Naive B cell (primary cell): ENCODE measurements at places on chromosomes 16 and 17.

DNA sequence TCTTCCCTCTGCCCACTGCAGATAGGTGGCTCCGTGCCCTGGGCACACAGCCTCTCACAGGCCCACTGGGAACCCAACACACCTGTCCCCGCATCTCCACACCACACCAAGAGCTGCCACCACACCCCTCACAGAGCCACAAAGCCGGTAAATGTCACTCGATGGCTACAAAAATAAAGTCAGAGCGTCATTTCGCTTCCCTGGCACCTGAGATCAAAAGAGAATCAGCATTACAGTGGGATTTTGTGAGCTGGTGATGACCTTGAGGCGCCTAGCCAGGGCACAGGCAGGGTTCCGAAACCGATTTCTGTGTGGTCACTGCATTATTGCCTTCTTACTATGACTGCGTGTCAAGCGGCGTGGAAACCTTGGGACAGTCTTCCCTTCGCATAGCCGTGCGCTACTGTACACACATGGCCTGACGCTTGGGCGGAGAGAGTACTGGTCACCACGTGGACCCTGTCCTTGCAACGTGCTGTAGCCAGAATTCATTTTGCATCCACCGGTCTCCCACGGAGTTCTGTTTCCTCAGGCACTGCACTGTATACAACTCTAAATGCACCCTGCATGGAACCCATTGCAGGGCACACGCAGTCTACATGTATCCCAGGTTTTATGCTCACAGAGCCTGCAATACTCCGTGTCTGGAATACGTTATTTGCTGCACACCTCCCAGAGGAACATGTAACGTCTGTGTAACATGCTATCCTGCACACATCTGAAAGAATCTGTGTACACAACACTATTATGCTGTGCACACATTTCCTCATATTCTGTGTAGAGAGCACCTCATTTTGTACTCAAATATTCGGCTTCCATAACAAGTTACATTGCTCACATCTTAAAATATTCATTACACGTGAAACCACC, 5.8 kb upstream of the FOXF1 start:
- DNase-seq = no peak

DNA sequence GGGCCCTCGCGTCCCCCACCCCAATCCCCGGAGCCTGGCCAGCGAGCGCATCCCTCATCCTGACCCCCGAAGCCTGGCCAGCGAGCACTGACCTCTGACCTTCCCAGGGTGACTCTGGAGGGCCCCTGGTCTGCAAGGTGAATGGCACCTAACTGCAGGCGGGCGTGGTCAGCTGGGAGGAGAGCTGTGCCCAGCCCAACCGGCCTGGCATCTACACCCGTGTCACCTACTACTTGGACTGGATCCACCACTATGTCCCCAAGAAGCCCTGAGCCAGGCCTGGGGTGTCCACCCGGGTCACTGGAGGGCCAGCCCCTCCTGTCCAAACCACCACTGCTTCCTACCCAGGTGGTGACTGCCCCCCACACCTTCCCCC, 2.3 kb downstream of the TPSD1 start:
- DNase-seq = no peak

DNA sequence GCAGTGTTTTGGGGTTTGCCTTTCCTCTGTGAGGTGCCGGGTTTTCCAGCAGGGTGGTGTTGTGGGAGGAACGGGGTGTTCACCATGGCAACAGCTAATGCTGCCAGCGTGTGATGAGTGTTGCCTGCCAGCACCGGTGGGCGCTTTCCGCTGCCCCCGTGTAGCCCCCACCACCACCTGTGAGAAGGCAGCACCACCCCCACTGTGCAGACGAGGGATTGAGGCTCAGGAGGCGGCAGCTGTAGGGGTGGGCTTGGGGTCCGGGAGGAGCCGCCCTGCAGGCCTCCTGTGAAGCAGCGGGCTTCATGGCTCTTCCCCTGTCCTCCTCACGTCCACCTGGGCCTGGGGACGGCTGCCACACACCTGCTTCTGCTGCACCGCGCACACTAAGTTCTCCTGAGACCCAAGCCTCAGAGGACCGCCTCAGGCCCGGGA, 5.2 kb downstream of the RAB40C start:
- DNase-seq = no peak

DNA sequence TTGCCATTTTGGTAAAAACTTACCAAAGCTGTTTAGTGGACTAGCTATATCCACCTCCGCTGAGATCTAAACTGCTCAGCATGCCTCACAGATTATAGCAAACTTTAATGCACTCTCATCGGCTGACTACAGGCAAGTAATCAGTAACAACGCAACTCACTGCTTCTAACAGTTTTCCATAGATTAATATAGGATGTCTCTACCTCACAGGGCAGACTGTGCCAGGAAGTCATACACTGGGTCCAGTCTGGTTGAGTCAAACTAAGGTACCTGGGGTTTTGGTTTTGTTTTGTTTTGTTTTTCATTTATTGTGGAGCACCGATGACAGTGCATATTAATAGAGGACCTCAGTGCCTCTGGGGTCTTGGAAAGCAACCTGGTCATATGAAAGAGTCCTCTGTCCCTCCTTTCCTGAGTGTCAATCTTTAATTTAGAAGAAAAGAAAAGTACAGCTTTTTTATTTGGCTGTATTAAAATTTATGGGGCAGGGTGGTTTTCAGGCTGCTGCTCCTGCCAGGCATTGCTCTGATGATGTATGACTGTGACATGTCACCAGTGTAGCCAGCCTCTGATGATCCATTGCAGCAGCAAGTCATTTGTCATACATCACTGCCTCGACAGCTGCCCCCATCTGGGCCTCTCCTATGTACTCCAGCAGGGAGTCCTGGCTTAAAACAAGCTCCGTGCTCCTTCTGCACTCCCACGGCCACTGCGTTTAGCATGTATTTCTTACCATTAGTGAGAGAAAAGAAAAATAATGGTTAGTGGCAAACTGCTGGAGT, 854.1 kb downstream of the KCNJ2 start:
- no peak for DNase-seq

- DNase-seq = peak; percentile 24
These were observed 24.9 kb upstream of the RFFL start for GRCh38 chr17:35088356-35088880.

- DNase-seq = no peak
These were observed 47.6 kb downstream of the ABCA9 start for GRCh38 chr17:69012895-69013805.

DNA sequence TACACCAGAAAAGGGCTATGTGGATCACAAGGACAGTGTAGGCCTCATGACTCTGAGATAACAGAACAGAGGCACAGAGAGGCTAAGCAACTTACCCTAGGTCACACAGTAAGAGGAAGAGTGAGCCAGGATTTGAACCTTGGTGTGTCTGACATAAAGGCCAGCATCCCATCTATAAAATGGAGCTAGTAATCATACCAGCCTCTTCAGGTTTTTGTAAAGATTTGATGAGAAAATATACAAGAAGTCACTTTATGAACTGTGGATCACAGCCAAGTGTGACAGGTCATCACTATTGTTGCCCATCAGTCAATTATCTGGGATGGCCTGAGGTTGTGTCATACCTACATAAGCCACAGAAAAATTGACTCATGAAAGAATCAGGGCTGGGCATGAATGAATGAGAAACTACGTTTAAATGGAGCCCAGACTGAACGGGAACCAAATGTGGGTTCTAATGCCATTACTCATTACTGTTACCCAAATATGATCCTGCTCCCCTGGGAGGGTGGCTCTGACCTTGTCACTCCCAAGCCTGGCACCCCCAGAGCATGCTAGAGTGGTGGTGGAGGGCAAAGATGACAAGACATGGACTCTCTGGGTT, 21.0 kb downstream of the FBXO39 start:
- DNase-seq = no peak

GRCh38 chr17:38725066-38725465, 5.1 kb upstream of the CISD3 start:
- no peak for DNase-seq

DNA sequence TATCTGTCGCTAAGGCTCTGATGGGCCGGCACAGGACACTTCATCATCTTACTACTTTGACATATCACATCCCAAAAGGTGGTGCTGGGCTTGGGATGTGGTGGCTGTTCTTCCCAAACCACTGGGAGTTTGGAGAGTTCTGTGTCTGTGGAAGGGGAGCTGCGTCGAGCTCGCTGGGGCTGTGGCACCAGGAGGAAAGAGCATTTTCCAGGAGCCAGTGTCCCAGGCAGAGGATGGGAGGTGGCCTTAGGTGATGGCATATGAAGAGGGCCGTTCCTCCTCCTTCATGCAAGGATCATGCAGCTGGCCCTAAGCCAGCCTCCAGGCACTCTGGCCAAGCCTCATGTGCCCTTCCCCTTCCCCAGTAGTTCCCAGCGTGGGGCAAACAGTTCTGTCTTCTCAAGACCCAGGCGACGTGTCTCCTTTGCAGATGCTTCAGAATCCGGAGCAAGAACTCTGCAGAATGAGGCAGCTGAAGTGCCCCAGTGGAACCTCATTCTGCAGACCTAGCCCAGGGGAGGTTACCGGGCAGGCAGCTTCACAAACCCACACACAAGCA, 89.4 kb upstream of the TNRC6C start:
- DNase-seq = no peak

GRCh38 chr17:77264617-77265230, 124.0 kb downstream of the SEC14L1 start:
- DNase-seq = no peak

GRCh38 chr17:78767806-78768205, 14.3 kb downstream of the CYTH1 start:
- DNase-seq = no peak

- DNase-seq = no peak
These were observed 72.9 kb downstream of the METRNL start for GRCh38 chr17:83152227-83152744.

- no peak for DNase-seq
These were observed 4.1 kb upstream of the HOXB9 start for GRCh38 chr17:48630009-48630924.

GRCh38 chr16:69181-69580, 3.2 kb downstream of the RHBDF1 start:
- no peak for DNase-seq

DNA sequence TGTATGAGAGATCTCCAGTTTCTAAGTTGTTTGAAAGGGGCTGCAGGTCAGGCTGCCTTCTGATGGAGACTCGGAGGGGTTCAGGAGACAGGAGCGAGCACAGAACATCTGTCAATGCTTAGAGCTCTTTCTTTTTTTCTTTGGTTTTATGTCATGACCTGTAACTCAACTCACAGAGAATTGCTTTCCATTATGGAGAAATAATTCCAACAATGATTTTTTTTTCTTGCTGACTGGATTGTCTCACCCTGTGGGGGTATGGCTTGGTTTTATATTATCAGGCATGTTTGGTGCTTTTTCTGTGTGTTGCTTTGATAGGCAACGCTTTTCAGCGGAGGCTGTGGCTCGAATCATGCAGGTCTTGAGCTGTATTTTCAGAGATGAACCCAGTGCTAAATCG, 10.7 kb upstream of the KCNJ2 start:
- DNase-seq = no peak

DNA sequence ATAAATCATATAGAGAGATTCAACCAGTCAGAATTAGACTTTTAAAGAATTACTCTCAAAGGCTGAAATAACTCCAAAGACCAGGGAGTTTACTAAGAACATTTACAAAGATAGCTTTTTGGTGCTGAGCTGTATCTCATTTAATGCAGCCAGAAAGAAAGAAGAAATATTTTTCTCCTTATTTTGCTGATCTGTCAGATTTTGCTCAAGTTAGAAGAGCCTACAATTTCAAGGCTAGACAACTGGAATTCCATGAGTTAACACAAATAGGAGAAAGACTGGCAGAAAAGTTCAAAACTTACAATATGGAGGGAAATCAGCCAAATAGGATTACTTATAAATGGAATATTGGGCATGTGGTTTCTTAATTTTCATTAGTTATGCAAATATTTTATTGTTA, 6.1 kb upstream of the SLFN12 start:
- no peak for DNase-seq

DNA sequence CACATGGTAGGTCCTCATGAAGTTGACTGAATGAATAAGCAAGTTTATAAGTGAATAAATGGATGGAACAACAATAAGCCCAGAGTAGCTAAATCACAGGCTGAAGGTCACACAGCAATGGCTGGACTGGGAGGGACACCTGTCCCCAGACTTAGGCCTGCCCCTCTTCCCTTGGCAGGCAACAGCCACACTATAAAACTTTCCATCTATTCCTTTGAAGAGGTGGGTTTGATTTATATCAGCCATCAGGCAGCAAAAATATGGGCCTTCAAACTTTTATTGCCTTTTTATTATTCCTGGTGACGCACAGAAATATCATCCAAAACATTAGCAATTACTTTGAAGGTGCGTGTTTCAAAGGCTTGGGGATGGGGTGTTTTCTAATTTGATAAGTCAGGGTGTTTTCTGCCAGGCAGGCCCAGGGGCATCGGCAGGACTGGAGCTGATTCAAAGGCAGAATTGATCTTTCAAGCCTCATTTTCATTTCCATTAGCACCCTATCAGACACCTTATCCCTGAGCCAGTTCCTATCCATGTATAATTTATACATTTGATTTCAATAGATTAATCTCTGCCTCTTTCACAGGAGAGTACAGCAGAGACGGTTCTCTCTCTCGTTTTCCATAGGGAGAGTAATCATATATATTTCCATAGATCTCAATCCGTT, 67.2 kb upstream of the LYRM9 start:
- no peak for DNase-seq

GRCh38 chr17:602436-602835, 112.2 kb downstream of the VPS53 start:
- no peak for DNase-seq

DNA sequence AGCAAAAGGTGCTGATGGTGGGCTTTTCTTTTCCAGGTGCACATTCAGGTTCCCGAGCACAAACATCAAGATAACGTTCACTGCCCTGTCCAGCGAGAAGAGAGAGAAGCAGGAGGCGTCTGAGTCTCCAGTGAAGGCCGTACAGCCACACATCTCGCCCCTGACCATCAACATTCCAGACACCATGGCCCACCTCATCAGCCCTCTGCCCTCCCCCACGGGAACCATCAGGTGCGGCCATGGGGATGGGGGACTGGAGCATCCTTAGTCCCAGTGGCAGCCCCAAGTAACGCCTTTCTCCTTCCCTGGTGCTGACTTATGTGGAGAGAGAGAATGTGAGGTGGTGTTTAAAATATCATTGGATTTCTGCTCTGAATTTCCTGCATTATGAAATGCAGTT, 43.8 kb downstream of the FOXK2 start:
- no peak for DNase-seq

GRCh38 chr16:648071-648780, 939 bp upstream of the WDR90 start:
- no peak for DNase-seq

DNA sequence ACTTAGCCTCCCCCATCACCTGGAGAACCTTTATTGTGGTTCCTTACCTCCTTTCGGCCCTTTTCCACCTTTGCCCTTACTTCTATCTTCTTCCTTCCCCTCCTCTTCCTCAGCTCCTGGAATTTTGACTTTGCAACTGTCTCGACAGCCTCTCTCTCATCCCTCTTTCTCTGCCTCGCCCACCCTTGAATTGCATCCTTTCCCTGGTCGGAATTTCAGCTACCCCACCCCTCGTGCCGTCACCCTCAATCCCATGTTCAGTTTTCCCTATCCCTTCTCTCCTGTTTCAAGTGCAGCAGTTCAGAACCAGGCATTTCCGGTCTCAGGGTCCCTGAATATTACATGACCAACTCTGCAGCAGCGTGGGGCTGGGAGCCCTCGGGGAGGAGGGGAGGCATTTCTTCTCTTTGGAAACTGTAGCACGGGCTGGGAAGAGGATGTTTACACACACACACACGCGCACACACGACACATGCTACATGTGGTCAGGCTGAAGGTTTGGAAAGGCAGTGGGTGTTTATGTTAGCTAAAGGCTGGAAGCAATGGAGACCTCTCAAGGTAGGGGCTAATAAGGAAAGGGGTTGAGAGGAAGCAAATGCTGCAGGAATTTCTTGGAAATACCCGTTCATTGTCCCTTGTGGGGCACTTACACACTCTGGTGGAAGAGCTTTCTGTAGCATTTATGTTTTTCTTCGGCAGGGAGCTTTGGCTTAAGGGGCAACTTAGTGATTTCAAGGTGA, 971 bp downstream of the MINK1 start:
- no peak for DNase-seq
